Stimulated activated CD8-positive, alpha-beta memory T cell treated with anti-CD3 and anti-CD28 coated beads, Interleukin-4, amount 100 ng/mL, for 4 hours (primary cell): ENCODE measurements at places on chromosomes 13 and 19.

- no peak for DNase-seq
Measured at GRCh38 chr19:32458500-32459123, 53.0 kb downstream of the DPY19L3 start.

DNA sequence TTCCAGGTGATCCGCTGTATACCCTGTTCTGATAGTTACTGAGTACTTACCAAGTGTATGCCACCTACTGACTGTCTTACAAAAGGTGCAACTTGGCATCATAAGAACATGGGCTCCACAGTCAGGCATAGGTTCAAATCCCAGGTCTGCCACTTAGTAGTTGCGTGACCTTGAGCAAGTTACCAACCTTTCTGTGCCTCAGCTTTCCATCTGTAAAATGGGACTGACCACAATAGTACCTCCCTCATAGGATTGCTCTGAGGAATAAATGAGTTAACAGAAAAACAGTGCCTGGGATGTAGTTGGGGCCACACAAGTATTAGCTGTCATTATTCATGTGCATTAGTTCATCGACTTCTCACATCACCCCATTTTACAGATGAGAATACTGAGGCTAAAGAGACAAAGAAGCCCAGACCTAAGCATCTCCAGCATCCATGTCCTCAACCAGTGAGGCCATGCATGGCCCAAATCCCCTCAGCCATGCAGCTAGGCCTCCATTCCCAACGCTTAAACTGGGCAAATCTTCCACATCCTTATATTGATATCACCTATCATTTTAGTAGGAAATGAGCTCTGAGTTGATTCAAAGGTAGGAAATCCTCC lies 51.3 kb upstream of the UBE2L5 start:
- DNase-seq = no peak

DNA sequence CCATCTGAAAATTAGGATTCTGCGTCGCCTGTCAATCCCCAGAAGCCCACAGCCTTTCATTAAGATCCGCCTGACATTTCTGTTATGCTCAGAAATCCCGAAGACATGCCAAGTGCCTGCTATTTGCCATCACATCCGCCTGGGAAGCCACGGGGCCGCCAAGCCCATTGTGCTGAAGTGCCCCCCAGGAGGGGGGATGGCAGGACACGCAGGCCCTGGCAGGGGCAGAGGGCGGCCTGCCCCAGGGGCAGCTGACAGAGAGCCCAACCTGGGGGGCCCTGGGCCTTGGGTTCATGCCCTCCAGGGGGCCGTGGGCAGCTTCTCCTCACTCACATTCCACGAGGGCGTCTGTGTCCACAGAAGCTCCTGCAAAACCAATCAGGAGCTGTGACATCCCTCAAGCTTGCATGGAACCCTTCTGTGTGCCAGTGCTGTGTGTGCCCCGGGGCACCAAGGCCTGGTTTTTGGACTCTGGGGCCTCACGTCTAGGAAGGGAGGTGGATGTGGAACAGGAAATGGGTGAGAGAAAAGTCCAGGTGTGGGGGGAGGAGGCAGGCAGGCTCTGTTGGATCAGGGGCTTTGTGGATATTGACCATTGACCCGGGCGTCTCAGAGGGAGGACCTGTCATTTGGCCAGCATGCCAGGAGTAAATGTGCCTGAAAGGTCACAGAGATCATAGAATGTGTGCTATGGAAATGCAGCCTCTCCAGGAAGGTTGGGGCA lies 122.9 kb downstream of the URI1 start:
- DNase-seq = no peak

GRCh38 chr13:104315606-104316005 lies 1249.4 kb upstream of the SLC10A2 start:
- DNase-seq = no peak

DNA sequence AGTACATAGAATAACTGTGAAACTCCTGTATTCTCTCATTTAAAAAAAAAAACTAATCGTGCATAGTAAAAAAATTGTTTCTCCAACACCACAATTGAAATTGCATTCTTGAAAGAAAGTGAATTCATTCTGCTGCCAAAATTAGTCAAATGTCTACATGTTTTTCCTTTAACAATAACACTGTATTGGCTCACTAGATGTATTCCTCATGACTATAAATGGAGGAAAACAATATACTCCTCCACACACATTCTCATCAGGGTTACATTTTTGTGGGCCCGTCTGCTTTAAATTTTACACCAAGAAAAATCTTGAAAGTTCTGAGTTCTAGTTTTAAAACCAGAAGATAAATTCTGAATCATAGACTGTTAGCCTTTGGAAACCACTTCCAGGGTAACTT lies 233.6 kb downstream of the KLF12 start:
- DNase-seq = no peak

DNA sequence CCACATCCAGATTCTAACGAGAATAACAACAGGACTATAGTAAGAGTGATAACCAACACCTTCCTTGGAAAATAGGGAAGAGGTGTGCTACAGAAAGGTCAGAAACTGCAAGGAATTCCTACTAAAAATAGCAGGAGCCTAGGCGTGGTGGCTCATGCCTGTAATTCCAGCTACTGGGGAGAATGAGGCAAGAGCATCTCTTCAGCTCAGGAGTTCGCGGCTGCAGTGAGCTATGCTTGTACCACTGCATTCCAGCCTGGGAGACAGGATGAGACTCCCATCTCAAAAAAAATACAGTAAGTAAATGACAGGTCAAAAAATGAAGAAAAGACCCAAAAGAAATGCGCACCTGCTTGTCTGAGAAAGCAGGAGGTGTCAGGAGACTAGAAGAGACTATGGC lies 101.5 kb upstream of the TSHZ3 start:
- DNase-seq = no peak
